ENCODE measurements at places on chromosomes 3 and 15. TPM values are rescaled to one million over a fixed set of nuclear protein-coding genes. Genes with fewer than 3 reads are reported as not detected.
A peak's percentile ranks its signal among the peaks of the same experiment; 100 is the strongest.

GRCh38 chr3:14371573-14372474, 30.6 kb upstream of the SLC6A6 start:
- no peak for DNase-seq

- no peak for DNase-seq
These were observed 17.4 kb downstream of the ATP11B start for GRCh38 chr3:182810574-182811268.

The CNTN4 gene
- total RNA-seq: 10.7 TPM

The ATP10A gene
- 62.4 TPM for total RNA-seq

DNA sequence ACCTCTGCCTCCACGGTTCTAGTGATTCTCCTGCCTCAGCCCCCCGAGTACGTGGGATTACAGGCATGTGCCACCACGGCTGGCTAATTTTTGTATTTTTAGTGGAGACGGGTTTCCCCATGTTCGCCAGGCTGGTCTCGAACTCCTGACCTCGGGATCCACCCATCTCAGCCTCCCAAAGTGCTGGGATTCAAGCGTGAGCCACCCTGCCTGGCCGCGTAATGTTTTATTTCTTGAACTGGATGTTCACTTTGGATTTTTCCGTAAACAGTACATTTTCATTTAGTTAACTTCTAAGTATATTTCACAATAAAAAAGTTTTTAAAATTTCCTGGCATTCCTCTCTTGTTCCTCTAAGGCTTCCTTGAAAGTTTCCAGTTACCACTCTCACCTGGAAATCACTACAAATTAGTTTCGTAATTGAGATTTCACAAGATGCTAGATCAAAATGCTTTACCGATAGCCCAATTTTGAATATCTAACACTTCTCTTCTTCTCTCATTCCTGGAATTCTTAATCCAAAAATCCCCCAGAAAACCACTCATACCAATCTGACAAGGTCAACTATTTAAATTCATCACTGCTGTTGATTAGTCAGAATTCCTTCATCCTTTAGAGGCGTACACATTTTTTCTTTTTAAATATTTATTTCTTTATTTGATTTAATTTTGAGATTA, 44.7 kb upstream of the INO80 start:
- DNase-seq: peak; percentile 37

DNA sequence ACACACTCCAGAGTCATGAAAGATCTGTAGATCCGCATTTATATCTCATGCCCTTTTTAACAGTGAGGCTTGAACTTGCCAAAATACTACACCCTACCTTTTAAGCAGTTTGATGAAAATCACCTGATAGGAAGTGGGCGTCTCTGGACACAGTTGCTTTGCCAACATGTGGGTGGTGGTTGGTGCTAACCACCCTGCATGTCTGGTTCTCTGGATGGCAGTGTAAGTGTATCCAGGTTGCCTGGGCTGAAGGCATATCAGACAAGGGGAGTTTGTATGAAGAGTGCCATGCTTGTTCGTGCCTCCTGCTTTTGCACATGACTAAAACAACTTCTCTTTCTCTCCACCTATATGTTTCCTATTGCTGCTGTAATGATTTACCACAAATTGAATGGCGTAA, 159.6 kb downstream of the GHSR start:
- DNase-seq: no peak
